ENCODE measurements at places on chromosomes 4 and X.

DNA sequence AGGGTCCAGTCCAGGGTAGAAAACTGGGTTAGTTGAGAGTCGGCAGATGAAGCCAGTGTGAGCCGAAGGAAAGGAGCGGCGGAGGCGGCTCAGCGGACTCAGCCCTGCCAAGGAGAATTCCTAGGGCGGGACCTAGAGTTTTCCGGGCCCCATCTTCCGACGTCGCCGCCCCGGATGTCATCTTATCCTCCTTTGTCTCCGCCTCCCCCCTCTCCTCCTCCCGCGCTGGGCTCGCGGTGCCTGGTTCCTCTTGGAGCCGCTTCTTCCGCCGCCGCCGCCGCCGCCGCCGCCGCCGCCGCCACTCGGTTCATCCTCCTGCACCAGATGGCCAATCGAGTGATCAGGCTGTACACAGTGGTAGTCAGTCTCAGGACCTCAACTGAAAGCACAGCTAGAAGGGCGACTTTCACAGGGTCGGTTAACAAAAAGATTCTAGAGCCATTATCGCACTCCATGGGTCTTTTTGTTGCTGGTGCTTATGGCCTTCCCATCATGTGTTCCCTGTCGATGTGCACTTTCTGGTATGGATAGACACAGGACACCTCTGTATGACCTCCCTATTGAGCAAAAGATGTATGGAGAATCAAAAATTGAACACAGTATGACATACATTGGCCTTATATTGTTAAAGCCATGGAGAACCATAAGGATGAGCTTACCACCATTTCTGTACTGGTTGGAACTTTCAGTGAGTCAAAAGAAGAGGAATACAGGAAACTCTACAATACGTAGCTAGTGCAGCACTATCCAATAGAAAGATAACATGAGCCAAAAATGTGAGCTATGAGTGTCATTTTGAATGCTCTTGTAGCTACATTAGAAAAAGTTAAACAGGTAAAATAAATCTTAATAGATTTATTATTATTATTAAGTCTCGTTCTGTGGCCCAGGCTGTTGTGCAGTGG is 32.4 kb upstream of the THOC2 start:
- DNase-seq = peak; percentile 37

GRCh38 chr4:176259330-176260090 is 9.5 kb downstream of the ASB5 start:
- no peak for DNase-seq

GRCh38 chrX:11504234-11504633 is 161.5 kb downstream of the ARHGAP6 start:
- DNase-seq = no peak

DNA sequence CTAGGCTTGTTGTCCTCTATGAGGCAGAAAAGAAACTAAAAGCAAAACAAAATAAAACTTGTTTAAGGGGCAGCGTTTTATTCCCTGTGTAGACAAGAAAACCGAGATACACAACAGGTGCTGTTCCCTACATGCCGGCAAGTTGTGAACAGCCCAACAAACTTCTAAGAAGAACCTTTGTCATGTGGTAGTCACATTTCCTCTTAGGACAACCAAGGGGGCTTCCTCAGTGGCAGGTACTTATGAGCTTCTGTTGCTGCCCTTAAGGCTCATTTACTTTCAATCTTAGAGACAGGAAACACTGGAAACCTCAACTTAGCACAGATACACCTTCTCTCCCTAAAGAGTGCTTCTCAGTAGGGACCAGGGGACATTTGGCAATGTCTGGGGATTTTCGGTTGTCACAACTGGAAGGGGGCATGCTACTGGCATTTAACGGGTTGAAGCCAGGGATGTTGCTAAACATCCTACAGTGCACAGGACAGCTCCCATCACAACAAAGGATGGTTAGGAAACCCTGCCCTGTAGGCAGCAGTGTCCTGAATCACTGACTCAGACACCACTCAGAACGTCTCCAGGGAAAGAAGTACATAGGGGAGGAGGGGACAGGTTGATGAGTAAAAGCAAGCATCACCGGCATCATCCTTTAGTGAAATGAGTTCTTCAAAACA is 111.0 kb downstream of the ASB9 start:
- DNase-seq = no peak

DNA sequence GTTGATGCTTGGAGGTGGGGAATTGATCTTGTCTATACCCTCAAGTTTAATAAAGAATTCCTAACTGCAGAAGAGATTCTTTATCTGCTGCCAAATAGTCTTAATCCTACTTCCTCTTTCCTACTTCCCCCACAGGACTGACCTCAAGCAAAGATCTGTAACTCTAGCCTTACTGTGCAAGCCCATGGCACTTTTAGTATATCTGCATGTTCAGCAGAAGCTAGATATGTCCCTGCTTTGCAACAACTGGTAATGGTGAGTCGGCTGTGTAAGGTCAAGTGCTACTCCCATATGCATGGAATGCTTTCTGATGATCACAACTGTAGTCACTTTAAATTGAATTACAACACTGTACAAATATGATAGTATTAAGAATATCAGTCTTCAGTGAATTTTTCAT is 26.3 kb upstream of the PDS5A start:
- no peak for DNase-seq

- no peak for DNase-seq
These were observed 8.2 kb downstream of the BMP2K start for GRCh38 chr4:78784236-78784865.

GRCh38 chrX:94662689-94663088 is 988.7 kb downstream of the FAM133A start:
- no peak for DNase-seq

GRCh38 chrX:19863212-19863856 is 24.1 kb downstream of the SH3KBP1 start:
- no peak for DNase-seq

- no peak for DNase-seq
These were observed 2032.8 kb downstream of the PCDH7 start for GRCh38 chr4:32752962-32753361.

DNA sequence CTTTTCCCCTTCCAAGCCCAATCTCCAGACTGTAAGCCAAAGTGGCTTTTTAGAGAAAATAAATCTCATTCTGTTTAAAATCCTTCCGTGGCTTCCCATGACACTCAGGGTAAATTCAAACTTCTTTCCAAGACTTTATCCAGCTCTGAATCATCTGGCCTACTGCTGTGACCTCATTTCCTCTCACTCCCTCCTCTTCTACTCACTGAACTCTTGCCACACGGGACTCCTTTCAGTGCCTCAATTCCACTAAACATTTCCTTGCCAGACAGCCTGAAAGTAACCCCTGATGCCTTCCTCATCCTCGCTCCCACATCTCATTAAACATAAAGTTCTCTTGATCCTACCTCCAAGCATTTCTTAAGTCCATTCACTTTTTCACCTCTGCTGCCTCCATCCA is 27.8 kb upstream of the RNF128 start:
- DNase-seq = no peak

DNA sequence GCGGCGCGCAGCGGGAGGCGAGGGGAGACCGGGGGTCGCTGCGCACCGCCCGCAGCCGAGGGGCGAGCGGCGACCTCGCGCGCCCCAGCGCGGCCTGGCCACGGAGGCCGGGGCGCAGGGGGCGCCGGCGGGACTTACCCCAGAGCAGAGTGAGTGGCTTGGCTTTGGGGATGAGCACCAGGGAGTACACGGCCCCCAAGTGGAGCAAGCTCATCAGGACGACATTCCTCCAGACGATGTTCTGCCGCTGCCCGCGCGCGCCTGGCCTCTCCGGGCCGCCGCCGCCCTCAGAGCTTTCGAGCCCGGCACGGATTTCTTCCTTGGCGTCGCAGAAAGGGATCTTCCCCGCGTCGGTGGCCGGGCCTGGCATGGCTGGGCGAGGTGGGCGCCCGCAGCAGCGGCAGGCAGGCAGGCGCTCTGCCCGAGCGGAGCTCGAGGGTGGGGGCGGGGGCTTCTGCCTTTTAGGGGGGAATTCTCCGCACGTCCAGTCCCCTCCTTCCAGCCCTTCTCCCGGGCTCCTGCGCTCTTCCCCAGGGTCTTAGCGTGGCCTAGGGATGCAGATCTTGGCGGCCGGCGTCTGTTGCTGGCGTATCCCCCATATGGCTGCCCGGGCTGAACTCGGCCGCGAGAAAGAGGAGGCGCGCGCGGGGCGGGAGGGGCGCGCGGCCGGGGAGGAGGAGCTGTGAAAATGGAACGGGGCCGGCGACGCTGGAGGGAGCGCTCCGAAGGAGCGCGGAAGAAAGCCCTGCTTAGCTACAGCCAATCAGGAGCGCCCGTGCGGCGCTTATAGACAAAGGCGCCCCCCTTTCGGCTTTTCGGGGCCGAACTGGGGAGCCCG is at the start of gene SCD5:
SCD5 (minus strand) TSS at position 629 of the 838 bp plus-strand sequence; CDS start at position 370, 259 bp downstream.
- peak; percentile 85 for DNase-seq

Measured in GM18507 (cell line).